ENCODE measurements at places on chromosomes 16 and 17.

DNA sequence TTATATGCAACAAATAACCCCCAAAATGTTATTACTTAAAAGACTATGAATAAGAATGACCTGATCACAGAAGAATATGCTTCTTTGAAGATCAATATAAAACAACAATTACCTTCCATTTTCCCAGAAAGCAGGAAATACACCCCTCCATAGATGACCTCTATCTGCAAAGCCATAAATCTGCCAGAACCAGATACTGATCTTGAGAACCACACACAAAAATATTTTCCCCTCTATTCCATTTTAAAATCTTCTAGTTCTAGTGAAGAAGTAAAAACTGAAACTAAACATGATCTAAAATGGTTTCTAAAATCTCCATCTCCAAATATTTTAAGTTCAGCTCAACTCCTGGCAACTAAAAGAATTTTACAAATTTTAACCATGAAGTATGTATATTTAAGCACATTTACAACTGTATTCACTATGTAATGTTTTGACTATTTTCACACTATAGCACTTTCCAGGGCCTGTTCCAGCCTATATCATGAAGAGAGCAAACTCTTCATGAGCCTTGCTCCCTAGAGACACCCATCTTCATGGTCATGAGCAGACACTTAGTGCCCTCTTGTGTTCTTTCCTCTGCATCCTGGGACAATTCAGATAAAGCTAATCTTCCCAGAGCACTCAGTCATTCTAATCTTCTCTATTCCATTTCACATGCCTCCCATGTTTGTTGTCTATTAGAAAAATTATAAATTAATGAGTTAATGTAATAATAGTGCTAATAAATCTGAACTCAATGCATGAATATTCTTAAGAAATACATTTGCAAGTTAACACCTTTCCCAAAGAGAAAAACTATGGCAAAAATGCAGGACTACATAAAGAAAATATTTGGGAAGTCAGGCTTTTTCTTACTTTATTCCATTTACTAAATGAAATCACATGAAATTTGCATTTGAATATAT lies 87.0 kb downstream of the HELZ start:
- peak; percentile 46 for DNase-seq

DNA sequence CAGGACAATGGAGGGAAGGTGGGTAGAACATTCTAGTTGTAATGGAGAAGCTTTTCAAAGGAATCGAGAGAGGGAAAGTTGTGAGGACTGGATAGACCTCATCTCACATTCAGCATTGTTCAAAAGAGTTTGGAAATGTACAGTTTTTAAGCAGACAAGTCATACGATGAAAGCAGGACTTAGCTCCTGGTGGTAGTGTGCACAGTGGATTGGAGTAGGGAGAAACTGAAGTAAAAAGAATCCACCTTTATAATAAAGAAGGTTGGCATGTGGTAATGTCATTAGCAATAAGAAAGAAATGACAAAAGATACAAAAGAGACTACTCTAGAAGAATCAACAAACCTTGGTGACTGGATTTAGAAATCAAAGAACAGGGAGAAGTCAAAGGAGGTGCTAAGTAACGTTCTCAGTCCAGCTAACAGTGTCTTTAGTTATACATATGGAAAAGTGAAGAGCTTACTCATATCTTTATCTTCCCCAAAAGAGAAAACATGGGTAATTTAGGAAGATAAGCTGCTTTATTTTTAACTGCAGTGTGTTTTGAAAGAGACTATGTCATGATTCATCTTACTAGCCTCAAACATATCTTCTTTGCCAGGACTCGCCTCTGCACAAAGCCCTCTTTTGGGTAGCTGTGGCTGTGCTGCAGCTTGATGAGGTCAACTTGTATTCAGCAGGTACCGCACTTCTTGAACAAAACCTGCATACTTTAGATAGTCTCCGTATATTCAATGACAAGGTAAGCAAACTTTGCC lies 18.7 kb upstream of the EVI2A start:
- DNase-seq: no peak

DNA sequence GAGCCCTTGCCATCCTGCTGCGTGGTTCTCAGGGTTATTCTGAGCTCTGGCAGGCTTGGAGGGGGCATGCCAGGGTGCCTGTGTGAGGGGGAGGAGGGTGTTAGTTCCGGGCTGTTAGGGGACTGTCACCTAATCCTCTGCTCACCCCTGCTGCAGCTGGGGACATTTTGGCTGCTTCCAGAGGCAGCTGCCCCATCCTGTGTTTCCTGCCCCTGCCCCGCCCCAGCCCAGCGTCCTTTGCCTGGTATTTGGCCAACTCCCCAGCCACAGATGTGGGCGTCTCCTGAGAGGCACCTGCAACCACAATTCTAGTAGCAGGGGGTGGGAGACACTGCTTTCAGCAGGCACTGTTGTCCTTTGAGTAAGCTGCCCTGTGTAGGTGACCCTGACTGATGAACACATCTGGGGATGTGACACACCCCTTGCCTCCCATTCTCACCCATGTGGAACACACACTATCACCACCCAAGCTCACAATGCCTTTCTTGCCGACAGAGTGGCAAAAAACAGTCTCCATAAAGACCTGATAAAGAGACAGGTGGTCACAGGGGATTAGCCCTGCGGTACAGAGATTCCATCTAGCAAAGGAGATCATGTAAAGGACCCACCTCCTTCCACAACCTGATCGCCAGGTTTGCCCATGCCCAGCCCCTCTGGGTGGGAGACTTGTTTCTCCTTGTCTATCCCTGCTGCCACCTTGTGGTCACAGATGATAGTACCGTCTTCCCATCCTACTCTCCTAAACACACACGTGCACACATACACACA lies at the start of gene CHRNE:
Gene CHRNE (minus strand): TSS at position 48 of the 768 bp plus-strand sequence. CDS start 35 bp downstream, at position 13.
- DNase-seq: peak; percentile 90

DNA sequence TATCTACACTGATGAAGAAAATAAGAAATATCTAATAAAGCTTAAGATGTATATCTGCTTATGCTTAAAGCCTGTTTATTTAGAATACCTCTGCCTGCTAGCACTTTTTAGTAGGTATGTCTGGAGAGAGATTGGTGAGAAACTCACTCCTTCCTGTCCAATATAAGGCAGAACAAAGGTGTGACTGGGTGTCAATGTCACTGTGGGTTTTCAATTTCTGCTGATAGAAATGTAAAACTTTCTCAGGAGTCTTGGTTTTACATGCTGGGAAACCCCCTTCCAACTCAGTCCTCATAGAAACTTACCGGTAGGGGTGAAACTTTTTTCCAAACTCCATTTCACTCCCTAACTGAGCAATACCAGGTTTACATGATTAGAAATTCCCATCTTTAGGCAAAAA lies 17.8 kb upstream of the MPHOSPH6 start:
- no peak for DNase-seq

- DNase-seq: no peak
Observed at GRCh38 chr17:72095316-72095715, 25.5 kb upstream of the SOX9 start.

- peak; percentile 42 for DNase-seq
Observed at GRCh38 chr17:49670641-49671040, 7.3 kb downstream of the SPOP start.

DNA sequence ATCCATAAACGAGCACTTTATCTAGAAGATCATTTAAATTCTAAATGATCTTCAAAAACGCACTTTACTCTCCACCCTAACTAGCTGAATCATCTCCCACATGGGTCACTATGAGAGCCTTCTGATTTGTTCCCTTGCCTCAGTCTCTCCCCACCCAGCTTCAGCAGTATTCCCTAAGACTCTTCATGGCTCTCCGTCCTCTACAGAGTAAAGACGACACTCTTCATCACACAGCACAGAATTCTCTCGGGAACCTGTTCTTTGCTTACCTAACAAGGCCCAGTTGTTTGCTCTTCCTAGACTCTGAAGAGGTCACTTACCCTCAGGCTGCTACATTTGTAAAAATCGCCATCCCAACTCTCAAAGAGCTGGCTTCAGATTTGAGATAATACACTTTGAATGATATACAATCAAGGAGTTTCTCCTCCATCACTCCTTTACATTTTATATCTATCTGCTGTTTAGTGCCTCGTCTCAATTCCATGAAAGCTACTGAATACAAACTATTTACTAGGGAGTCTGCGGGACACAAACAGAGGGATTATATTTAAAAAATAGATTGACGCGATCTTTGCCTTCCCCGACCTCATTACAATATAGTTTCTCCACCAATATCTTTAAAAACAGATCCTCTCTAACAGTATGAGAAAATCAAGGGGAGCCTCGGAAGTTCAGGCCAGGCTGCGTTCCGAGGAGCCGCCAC lies 511 bp upstream of the LIG3 start:
- no peak for DNase-seq

DNA sequence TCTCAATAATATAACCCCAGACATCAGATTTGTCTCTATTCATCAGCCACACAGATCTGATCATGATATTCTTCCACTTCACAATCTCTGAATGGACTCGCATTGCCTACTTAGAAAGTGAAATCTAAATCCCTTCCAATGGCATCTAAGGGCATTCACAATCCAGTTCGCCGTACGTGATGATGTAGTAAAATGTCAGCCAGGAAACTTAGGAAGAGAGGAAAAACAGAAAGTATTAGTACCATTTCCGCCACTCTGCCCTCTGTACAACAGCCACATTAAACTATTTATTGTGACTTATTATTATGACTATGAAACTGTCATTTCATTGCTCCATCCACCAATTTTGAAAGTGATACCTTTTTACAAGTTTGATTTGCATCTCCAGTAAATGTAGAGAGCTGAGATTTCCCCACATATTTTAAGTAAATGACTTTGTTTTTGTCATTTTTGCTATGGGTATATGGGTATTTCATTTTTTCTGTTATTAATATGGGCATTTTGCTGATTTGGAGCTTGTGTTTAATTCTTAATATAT lies 69.4 kb upstream of the SMIM36 start:
- DNase-seq: no peak

- no peak for DNase-seq
Observed at GRCh38 chr16:31329671-31330552, 25.1 kb upstream of the ITGAX start.

- no peak for DNase-seq
Observed at GRCh38 chr16:9061358-9061813, 30.1 kb upstream of the HAPSTR1 start.

GRCh38 chr16:87840271-87840978 lies 28.9 kb downstream of the SLC7A5 start:
- DNase-seq: no peak

DNA sequence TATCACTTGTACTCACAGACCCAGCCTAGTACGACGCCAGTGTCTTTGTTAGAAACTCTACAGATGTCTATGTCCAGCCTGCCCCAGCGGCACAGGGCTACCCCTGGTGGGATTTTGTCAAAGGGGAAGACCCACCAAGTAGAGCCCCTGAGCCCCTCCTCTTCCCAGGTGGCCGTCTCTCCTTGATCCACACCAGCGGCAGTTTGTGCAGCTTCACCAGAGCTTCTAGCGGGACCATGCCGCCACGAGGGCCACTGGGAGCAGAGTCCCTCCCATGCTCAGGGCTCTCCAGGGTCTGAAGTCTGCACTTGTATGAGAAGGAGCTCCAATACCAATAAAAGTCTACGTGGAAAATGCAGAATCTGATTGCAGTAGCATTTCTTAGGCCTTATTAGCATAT lies 157.1 kb downstream of the RPTOR start:
- DNase-seq: no peak

GRCh38 chr17:14042411-14042810 lies 26.9 kb upstream of the COX10 start:
- DNase-seq: no peak

GRCh38 chr17:31079731-31080130 lies 15.0 kb upstream of the NF1 start:
- no peak for DNase-seq

DNA sequence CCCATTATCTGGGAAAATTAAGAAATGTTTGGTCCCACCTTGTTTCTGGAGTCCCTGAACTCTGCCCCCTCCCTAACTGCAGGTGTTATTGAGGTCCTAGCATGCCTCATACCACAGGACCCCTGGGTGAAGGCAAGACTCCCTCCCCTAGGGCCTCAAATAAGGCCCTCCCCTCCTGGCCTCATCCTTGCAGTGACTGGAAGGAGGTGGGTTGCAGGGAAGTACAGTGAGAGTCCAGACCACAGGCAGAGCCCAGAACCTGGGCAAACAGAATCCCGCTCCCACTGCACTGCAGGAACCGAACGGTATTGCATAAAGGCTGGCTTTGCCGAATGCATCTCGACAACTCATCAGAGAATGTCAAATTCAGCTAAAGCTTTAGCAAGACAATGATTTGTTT lies 126.6 kb downstream of the ASIC2 start:
- DNase-seq: no peak

DNA sequence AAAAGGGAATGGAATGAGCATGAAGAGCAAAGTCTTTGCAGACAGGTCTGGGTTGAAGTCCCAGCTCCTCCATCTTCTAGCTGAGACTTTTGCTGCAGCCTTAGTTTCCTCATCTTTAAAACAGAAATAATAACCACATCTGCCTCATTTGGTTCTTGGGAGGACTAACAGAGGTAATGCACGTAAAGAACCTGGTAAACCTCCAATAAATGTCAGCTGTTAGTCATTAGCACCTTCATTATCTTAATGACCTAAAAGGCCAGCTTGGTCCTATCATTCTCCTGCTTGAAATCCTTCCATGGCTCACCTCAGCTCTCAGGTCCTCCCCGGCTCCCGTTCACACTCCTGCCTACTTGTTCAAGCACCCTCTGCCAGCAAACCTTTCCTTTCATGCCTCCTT lies 51.8 kb downstream of the SKAP1 start:
- DNase-seq: no peak

- no peak for DNase-seq
Observed at GRCh38 chr17:37743875-37744632, 805 bp downstream of the HNF1B start.

- no peak for DNase-seq
Observed at GRCh38 chr17:74467221-74467951, 952 bp downstream of the CD300A start.

GRCh38 chr16:68274441-68274840 lies 10.1 kb downstream of the SLC7A6 start:
- DNase-seq: no peak

- peak; percentile 28 for DNase-seq
Observed at GRCh38 chr16:4200000-4200780, 41.7 kb downstream of the SRL start.

DNA sequence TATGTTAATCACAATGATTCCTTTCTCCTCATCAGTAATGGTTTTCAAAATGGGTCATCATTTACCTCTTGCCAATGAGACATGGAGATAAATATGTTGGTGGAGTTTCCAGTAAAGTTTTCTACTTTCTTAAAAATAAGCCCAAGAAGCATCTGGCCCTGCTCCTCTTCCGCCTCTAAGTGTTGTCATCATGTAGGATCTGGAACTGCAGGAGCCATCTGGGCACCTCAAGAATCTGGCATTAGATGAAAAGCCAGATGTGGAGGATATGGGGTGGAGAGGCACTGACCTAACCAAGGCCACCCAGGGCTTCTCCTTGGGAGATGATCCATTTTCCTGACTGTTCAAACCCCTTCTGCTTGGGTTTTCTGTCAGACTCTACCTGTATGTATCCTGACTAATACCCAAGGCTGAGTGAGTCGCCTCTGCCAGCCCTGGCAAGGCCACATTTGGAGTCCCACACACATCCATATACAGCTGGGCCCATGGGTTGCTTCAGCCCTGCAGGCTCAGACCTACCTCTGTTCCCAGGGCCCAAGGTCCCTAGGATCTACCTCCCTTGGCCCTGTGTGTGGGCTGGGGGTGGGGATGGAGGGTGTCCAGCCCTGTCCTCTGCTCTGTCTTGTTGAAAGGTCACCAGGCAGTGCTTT lies 24.6 kb downstream of the CCDC182 start:
- no peak for DNase-seq
